ENCODE measurements at places on chromosomes 16 and 17.
A peak's percentile ranks its signal among the peaks of the same experiment; 100 is the strongest.

DNA sequence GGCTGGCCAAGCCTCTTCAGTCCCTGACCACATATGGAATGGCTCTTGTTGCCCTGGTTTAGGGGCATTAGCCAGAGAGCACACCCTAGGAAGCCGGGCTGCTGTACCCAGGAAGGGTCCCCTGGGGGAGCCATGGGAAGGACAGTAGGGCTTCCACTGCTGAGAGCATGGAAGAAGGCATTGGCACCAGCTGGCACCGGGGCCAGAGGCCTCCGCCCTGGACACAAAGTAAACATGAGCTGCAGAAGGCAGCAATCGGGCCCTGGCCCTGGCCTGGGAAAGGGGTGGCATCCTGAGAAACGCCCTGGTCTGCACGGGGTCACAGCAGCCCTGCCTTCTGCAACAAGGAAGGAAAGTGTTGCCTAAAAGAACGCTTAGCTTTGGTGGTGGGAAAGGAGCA, 49.4 kb downstream of the VAC14 start:
- no peak for DNase-seq
- H3K36me3 ChIP-seq: no peaks in the 10 kb centered on the region
- no peaks in the 10 kb centered on the region for H3K27me3 ChIP-seq
- H3K27ac ChIP-seq: no peak overlapping the region
- no peaks in the 10 kb centered on the region for H3K4me1 ChIP-seq
- H3K4me3 ChIP-seq: no peak overlapping the region

- no peaks in the 10 kb centered on the region for H3K27me3 ChIP-seq
- no peak for DNase-seq
- peak overlapping the region; percentile 53 for H3K27ac ChIP-seq
Observed at GRCh38 chr16:87956098-87956364, 4.8 kb downstream of the BANP start.

DNA sequence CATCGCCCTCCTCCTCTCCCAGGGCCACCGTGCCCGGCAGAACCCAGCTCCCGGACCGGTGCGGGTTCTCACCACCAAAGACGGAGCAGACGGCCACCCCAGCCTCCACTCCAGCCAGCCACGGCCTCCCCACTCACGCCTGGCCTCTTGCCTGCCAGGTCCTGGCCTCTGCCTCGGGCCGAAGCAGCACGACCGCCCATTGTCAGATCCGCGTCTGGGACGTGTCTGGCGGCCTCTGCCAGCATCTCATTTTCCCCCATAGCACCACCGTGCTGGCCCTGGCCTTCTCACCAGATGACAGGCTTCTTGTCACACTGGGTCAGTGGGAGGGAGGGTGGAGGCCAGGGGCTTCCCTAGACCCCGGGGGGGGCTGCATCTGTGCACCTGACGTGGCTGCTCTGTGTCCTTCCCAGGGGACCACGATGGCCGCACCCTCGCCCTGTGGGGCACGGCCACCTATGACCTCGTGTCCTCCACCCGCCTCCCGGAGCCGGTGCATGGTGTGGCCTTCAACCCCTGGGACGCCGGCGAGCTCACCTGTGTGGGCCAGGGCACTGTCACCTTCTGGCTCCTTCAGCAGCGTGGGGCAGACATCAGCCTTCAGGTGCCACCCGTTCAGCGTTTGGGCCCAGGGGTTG, 6.6 kb upstream of the RHOT2 start:
- no peaks in the 10 kb centered on the region for H3K27me3 ChIP-seq
- DNase-seq: no peak
- no peaks in the 10 kb centered on the region for H3K4me1 ChIP-seq
- no peak overlapping the region for H3K27ac ChIP-seq
- no peaks in the 10 kb centered on the region for H3K36me3 ChIP-seq

DNA sequence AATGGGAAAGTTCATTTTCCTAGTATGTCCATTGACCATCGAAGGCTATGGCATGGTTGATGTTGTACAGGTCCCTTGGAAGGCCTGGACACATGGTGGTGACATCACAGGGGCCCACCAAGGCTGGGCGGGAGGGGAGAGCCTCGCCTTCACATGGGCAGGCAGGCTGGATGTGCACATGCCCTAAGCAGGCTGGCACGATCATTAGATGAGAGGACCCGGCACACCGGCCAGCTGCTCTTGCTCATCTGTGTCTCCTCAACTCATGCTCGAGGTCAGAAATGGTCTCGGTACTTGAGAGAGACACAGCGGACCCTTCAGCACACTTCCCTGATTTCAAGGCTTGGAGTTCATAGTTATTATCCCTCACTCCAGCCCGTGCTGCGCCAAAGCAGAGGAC, 416.9 kb upstream of the ZFHX3 start:
- H3K27me3 ChIP-seq: no peaks in the 10 kb centered on the region
- H3K27ac ChIP-seq: no peak overlapping the region
- no peaks in the 10 kb centered on the region for H3K36me3 ChIP-seq
- no peaks in the 10 kb centered on the region for H3K4me1 ChIP-seq

- no peaks in the 10 kb centered on the region for H3K27me3 ChIP-seq
- H3K36me3 ChIP-seq: peaks cover 5% of the 10 kb centered on the region
- no peak for DNase-seq
Observed at GRCh38 chr16:1416521-1416941, 2.0 kb upstream of the UNKL start.

GRCh38 chr17:81365148-81365600, 30.1 kb upstream of the BAHCC1 start:
- peak overlapping the region; percentile 66 for H3K27ac ChIP-seq
- no peak for DNase-seq
- H3K4me1 ChIP-seq: peaks cover 14% of the 10 kb centered on the region
- H3K4me3 ChIP-seq: peak overlapping the region; percentile 29
- H3K27me3 ChIP-seq: peaks cover 14% of the 10 kb centered on the region

DNA sequence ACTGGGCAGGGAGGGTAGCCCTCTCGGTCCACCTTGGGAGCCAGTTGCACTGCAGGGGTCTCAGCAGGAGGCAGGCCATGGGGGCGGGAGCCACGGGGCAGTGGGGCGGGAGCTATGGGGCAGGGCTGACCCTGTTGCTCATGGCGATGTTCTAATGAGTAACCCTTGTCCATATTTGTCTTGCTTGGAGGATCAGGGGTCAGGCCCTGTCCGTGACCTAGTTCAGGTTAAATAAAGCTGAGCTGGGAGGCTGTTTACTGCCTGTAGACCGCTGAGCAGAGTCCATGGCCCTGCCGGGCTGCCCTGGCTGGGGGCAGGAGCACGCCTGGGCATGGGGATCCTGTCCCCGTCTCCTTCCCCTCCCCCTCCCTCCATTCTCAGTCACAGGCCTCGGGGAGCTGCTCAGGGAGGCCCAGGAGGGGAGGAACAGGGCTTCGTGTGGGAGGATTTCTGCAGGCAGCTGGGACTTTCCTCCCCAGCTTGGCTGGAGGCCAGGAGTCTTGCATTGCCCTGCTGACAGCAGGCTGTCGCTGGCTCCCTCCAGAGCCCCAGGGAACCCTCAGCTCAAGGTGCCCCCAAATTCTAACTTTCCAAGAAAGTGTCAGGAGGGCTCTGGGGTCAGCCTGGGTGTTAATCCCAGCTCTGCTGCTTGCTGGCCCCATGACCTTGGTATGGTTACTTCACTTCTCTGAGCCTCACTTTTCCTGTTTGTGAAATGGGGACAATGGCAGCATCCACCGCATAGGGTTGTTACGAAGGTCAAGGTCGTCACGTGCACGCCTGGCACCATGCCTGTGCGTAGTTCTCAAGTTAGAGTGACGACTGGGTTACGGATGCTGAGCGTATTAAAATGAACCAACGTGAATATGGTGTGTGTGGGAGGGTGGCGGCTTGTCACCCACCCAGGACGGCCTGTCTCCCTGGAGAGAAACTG, 6.1 kb upstream of the SERPINF2 start:
- no peak overlapping the region for H3K27ac ChIP-seq
- H3K4me3 ChIP-seq: no peak overlapping the region
- H3K4me1 ChIP-seq: no peaks in the 10 kb centered on the region
- no peaks in the 10 kb centered on the region for H3K27me3 ChIP-seq
- no peak for DNase-seq
- H3K36me3 ChIP-seq: no peaks in the 10 kb centered on the region

- H3K4me3 ChIP-seq: no peak overlapping the region
- H3K36me3 ChIP-seq: no peaks in the 10 kb centered on the region
- no peak for DNase-seq
- no peaks in the 10 kb centered on the region for H3K27me3 ChIP-seq
Observed at GRCh38 chr17:21524211-21524591, 148.0 kb downstream of the KCNJ12 start.

GRCh38 chr17:41413982-41414381, 10.4 kb downstream of the KRT37 start:
- no peak overlapping the region for H3K4me3 ChIP-seq
- H3K27ac ChIP-seq: no peak overlapping the region
- peaks cover 3% of the 10 kb centered on the region for H3K4me1 ChIP-seq
- no peaks in the 10 kb centered on the region for H3K27me3 ChIP-seq
- no peaks in the 10 kb centered on the region for H3K36me3 ChIP-seq

- no peak for DNase-seq
- peaks cover 4% of the 10 kb centered on the region for H3K4me1 ChIP-seq
- H3K27me3 ChIP-seq: no peaks in the 10 kb centered on the region
Observed at GRCh38 chr17:49190932-49191331, 19.4 kb downstream of the GNGT2 start.

- peaks cover 91% of the 10 kb centered on the region for H3K4me1 ChIP-seq
- H3K27me3 ChIP-seq: no peaks in the 10 kb centered on the region
- H3K36me3 ChIP-seq: no peaks in the 10 kb centered on the region
Observed at GRCh38 chr17:78735832-78736525, 46.1 kb downstream of the CYTH1 start.

DNA sequence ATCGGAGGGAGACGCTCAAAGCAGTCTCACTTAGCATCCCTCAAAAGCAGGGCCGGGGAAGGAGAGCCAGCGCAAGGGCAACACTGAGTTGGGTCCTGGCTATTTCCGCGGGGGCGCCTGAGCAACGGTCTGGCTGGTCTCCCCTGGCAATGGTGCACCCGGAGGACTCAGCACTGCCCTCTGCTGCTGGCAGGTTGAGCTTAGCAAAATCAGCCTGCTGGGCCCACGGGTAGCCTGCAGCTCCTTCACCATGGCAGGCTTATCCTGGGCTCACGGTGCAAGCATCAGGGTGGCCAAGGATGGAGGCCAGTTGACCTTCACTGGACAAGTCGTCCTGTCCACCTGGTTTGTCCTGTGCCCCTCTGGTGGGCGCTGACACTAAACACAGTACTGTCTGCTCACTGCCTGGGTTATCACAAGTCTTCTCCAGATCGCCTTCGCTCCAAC, 14.4 kb upstream of the ALDH3A1 start:
- peaks cover 16% of the 10 kb centered on the region for H3K4me1 ChIP-seq
- no peak overlapping the region for H3K27ac ChIP-seq
- H3K27me3 ChIP-seq: no peaks in the 10 kb centered on the region
- no peak overlapping the region for H3K4me3 ChIP-seq

GRCh38 chr16:50389900-50390299, 21.1 kb upstream of the BRD7 start:
- no peaks in the 10 kb centered on the region for H3K4me1 ChIP-seq
- H3K36me3 ChIP-seq: no peaks in the 10 kb centered on the region
- DNase-seq: no peak
- H3K27ac ChIP-seq: no peak overlapping the region

DNA sequence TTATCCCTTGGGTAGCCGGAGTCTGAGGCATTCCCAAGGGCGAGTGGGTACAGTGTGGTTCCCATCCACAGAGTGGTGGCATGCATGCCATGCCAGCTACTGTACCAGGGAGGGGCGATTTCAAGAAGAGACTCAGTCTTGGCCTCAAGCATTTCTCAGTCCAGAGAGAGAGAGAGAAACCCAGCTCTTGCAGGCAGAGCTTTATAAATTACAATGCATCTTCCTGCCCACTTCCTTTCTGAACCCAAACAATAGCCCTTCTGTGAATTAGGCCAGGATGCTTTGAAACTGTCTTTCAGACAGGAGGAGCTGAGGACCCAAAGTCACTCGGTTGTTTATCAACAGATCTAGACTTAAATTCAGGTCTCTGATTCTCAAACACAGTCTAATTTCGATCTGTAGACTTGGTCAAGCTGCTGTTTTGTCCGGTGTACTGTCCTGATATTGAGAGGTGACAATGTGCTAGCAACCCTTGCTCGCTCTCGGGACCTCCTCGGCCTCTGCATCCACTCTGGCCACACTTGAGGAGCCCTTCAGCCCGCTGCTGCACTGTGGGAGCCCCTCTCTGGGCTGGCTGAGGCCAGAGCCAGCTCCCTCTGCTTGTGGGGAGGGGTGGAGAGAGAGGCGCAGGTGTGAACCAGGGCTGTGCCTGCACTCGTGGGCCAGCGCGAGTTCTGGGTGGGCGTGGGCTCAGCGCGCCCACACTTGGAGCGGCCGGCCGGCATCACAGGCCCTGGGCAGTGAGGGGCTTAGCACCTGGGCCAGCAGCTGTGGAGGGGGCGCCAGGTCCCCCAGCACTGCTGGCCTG, 408.0 kb downstream of the UTP18 start:
- no peaks in the 10 kb centered on the region for H3K27me3 ChIP-seq
- H3K4me3 ChIP-seq: no peak overlapping the region
- H3K27ac ChIP-seq: no peak overlapping the region
- no peaks in the 10 kb centered on the region for H3K36me3 ChIP-seq

DNA sequence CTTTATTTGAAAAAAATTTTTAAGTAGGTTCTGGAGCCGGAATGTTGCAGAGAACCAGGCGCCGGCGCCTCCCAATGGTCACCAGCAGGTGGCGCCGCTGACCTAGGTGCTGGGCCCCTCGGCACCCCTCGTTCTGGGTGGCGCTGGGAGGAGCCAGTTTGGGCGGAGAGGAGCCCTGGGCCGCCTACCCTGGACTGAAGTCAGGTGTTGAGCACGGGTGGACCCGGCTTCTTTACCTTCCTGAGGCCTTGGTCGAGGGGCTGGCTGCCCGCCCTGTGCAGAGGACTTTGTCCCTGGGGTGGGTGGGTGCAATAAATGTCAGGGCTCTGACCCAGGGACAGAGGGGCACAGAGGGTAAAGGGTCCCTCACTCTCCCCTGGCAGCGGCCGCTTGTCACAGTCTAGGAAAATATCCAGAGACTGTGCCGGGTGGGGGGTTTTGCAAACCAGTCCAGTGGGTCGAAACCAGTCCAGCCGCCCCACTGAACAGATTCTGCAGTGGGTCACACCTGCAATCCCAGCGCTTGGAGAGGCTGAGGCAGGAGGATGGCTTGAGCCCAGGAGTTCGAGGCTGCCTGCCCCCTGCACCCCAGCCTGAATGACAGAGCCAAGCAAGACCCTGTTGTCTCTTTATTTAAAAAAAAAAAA, 30.1 kb upstream of the TNFRSF13B start:
- H3K27ac ChIP-seq: no peak overlapping the region
- no peak overlapping the region for H3K4me3 ChIP-seq
- DNase-seq: peak; percentile 63
- no peaks in the 10 kb centered on the region for H3K36me3 ChIP-seq
- no peaks in the 10 kb centered on the region for H3K27me3 ChIP-seq
- no peaks in the 10 kb centered on the region for H3K4me1 ChIP-seq

- no peaks in the 10 kb centered on the region for H3K27me3 ChIP-seq
- DNase-seq: peak; percentile 73
- H3K27ac ChIP-seq: peak overlapping the region; percentile 4
- H3K36me3 ChIP-seq: peaks cover 6% of the 10 kb centered on the region
- H3K4me3 ChIP-seq: peak overlapping the region; percentile 56
Observed at GRCh38 chr17:49224198-49224996, 6.2 kb downstream of the PHOSPHO1 start.

DNA sequence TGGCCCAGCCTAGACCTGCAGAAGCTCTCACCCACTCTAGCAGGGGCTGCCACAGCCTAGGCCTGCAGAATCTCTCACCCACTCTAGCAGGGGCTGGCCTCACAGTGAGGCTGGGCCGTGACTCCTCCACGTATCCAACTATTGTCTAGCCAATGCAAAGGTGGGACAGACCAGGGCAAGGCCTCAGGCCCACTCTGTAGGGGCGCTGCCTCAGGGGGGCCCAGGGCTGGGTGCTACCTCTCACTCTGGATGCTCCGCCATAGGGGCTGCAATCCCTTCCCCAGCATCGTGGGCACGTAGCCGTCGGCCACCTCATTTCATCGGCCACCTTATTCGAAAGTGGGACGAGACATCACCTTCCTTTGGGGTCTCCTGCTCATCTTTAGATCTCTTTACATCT, 51.7 kb downstream of the RPH3AL start:
- H3K4me1 ChIP-seq: no peaks in the 10 kb centered on the region
- no peaks in the 10 kb centered on the region for H3K36me3 ChIP-seq
- no peak overlapping the region for H3K27ac ChIP-seq
- H3K27me3 ChIP-seq: no peaks in the 10 kb centered on the region
- no peak overlapping the region for H3K4me3 ChIP-seq

Data from CD8-positive, alpha-beta memory T cell (primary cell).